ENCODE measurements at places on chromosomes 4 and X. TPM values are rescaled to one million over a fixed set of nuclear protein-coding genes. Genes with fewer than 3 reads are reported as not detected.

DNA sequence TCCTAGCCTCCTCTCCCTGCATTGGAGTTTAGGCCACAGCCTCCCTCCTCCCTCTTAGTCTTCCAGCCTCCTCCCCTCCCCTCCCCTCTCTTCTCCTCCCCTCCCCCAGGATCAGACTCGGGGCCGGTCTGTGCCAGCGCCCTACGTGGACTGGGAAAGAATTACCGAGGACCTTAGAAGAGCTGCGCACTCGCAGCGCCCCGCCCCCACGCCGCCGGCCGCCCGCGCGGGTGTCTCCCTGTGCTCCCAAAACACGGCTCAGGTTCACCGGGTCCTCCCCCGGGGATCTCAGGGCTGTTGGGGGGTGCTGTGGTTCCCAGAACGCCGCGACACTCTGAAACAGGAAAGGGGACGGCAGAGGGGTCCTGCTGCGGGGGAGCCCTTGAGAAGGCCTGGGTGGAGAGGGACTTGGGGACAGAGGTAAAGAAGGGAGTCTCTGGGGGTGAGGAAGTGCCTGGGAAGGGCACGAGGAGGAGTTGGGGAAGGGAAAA is 122.3 kb upstream of the TBL1X start:
- no peak for DNase-seq

- DNase-seq = peak; percentile 19
Measured at GRCh38 chrX:43176686-43177085, 398.7 kb upstream of the PPP1R2C start.

Gene MAGEA4
- not detected for total RNA-seq

Gene FBXL5
- 83.5 TPM for total RNA-seq

- DNase-seq = no peak
Measured at GRCh38 chr4:52743444-52744019, 7.7 kb downstream of the ERVMER34-1 start.

- peak; percentile 46 for DNase-seq
Measured at GRCh38 chr4:13966231-13967195, 339.0 kb upstream of the BOD1L1 start.

- peak; percentile 51 for DNase-seq
Measured at GRCh38 chrX:43860646-43861370, 21.4 kb downstream of the MAOB start.

Gene PTCHD1
- total RNA-seq = not detected

DNA sequence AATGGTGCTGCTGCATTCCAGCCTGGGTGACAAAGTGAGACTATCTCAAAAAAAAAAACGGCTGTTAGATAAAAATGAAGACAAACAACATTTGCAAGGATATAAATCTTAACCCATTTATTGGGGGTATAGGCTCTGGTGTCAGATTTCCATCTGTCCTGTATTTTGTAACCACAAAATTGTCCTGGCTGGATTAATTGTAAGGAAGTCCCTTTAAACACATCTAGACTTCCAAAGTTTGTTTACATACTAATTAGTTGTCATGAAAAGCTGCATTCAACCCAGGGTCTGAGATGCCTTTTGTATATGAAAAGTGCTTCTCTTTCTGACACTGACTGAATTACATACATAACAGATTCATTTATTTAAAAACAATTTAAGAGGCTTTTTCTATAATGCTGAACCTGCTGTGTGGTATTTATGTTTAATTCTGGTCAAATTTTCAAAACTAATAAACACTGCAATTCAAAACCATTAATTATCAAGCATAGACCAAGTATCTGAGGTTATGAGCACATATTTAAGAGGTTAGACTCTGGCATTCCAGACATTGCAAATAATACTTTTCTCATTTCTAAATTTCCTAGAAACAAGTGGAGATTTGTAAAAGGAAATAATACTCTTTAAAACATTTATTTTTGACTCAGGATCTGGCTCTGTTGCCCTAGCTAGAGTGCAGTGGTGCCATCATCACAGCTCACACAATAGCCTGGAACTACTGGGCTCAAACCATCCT is 17.5 kb upstream of the UGDH start:
- DNase-seq = no peak

GRCh38 chrX:93673056-93673868 is at the start of gene NAP1L3:
Gene NAP1L3, minus strand, starts transcription at chrX:93673578. Its CDS starts 274 bp downstream, at chrX:93673304.
- DNase-seq = peak; percentile 20

GRCh38 chr4:164531336-164531735 is 222.6 kb upstream of the SMIM31 start:
- peak; percentile 42 for DNase-seq

Gene PRICKLE3
- total RNA-seq = 13.2 TPM

DNA sequence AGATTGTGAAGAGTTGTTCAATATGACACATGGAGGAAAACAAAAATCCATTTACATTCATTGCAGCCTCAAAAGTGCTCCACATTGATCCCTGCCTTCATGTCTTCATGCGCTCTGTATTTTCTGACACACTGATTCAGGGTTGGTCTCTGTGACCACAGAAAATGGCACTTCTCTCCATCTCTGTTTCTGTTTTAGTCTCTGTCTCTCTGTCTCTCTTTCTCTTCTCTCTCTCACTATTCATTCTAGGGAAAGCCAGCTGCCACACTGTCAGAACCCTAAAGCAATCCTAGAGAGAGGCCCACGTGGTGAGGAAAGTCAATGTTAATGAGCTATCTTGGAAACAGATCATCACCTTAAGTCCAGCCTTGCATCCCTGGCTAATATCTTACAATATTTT is 2238.4 kb downstream of the PCDH7 start:
- no peak for DNase-seq

Gene CENPE
- 27.3 TPM for total RNA-seq

GRCh38 chr4:151227172-151227571 is 49.8 kb upstream of the PRSS48 start:
- no peak for DNase-seq

Gene PSAPL1
- total RNA-seq = under 0.01 TPM

DNA sequence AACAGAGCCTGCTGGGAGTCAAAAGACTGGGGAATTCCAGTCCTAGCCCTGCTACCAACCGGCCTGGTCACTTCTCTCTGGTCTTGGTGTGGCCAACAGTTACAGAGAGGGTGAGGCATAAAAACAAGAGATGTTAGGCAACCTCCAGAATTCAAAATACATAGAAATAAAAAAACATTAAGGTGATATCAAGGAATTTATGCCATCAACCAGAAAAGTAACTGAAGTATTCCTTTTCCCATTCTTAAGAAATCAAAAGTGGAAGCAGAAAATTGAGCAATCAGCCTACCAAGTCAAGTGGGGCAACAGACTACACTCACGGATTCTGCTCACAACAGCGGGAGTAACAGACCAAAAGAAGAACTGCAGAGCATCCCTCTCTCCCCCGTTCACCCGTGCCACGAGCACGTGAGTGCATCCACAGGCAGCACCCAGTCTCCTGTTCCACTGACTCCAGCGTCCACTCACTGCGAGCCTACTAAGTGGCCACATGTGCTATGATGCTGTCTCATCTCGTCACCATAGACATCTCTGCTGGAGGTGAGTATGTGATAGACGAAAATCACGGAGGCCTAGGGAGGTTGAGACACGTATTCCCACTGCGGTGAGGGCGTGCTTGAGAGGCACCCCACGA is 29.3 kb downstream of the AFAP1 start:
- peak; percentile 68 for DNase-seq

Gene BST1
- total RNA-seq = under 0.01 TPM

DNA sequence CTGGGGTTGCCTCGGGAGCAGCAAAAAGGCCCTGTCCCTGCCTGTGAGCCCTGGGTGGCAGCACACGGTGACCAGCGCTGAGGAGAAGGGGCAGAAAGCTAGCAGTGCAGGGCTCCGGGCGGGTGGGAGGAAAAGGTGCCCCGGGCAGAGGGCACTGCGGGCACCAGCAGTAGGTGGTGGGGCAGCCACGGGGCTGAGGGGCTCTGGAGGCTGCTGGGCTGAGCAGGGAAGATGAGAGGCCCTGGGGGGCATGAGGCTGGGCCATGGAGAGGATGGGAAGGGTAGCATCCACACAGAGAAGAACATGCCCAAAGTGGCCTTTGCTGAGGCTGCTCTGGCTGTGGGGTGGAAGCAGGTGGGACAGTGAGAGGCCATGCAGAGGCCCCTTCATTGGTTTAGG is 67.5 kb upstream of the NKX1-1 start:
- DNase-seq = no peak

DNA sequence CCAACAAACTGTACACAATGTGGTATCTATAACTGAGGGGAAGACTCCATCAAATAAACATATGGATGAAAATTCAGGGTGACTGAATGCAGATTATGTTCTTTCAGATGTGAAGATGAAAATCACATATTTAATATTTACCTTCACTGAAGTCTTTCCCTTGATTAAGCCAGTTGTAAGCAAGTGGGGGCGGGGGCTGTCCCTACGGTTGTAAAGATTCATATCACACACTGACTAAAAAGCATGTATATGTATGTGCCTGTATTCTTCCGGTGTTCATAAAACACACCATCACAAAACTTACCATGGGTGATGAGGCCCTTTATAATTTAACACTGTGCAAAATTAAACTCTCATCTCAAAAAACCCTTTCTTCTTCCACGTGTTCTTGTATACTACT is 1.3 kb downstream of the TAB3 start:
- no peak for DNase-seq

DNA sequence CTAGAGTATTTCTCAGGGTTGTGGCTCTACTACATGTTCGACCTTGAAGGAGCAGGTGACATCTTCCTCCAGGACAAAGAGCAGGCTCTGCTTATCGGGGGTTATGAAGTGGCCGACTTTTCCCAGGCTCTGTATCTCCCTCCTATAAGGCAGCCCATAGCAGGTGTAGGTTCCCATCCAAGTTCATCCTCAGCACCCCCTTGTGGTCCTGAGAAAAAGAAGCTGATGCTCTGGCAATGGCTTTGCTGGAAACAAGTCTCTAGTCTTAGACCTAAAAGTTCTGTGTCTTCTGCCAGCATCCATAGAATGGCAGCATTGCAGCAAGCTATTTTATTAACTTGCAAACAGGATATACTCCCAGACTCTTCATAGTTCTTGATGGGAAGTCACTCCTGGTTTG is 836.6 kb upstream of the PRKX start:
- DNase-seq = no peak

- no peak for DNase-seq
Measured at GRCh38 chr4:165378398-165378744, 437 bp upstream of the CPE start.

Gene GABRG1
- not detected for total RNA-seq

- DNase-seq = no peak
Measured at GRCh38 chrX:49000636-49001035, 1.4 kb downstream of the GRIPAP1 start.

DNA sequence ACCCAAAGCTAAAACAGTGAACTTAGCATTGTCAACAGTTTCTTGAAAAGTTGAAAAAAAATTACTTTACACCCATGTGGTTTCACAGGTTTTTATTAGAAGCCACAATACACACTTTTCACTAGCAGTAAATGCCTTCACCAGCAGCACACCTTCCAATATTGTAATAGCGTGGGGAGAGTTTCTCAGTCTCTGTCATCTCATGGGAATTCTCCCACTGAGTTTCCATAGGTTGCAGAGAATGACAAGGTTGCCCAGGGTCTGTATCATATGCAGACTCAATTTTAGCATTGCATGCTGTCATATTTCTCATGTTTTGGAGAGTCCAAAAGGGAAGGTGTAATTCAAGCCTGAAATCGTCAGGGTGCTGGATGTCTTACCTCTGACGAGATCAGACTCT is 486.1 kb upstream of the TENM3 start:
- DNase-seq = no peak

DNA sequence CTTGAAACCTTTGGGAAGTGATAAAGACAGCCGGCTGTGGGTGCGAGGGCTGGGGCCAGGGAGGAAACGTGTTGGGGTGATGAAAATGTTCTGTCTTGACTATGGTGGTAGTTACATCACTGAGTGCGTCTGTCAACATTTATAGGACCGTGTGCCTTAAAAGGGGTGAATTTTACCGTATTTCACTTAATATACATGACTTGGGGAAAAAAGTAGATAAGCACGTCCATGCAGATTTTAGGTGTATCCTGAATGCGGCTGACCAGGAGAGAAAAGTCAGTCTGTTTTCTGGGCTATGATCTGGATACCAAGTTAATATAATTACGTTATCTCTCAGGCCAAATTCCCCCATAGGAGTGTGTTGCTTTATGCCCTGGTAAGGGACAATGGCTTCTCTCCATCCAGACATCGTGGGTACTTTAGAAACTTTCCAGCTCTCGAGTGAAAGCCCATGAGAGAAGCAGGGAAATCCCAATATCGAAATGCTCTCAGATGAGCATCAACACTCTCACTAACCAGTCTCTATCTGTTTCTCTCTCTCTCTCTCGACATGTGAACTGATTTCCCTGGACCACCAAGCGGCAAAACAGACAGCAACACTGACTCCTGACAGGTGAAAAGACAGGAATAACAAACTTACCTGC is 71.5 kb downstream of the IRF2 start:
- no peak for DNase-seq

GRCh38 chr4:184437565-184438265 is 36.6 kb downstream of the IRF2 start:
- DNase-seq = no peak

DNA sequence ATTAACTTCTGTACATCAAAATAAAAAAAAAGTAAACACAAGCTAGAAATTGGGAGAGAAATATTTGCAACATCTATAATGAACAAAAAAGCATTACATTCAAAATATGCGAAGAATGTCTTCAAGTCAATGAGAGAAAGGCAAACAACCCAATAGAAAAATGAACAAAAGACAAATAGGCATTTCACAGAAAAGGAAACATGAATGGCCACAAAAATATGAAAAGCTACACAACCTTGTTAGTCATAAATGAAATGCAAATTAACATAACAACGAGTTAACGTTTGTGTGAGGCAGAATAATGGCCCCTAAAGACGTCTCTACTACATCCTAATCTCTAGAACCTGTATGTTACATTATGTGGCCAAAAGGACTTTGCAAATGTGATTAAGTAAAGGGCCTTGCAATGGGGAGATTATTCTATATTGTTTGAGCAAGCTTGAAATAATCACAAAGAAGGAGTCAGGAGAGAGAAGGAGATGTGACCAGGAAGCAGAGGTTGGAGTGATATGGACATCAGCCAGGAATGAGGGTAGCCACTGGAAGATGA is 86.8 kb downstream of the WDFY3 start:
- no peak for DNase-seq

GRCh38 chrX:23168291-23168690 is 166.4 kb upstream of the PTCHD1 start:
- no peak for DNase-seq

Gene AKAP14
- not detected for total RNA-seq

GRCh38 chr4:67555447-67555846 is 3.1 kb upstream of the STAP1 start:
- DNase-seq = no peak

- no peak for DNase-seq
Measured at GRCh38 chr4:148881860-148882643, 439.8 kb upstream of the NR3C2 start.

GRCh38 chr4:159828687-159829086 is 725.8 kb downstream of the RAPGEF2 start:
- no peak for DNase-seq

- DNase-seq = no peak
Measured at GRCh38 chr4:183918696-183919095, 13.6 kb downstream of the STOX2 start.

GRCh38 chrX:104668550-104668949 is 102.6 kb downstream of the IL1RAPL2 start:
- DNase-seq = peak; percentile 14

GRCh38 chrX:134482371-134482770 is 22.4 kb downstream of the HPRT1 start:
- DNase-seq = no peak

- DNase-seq = no peak
Measured at GRCh38 chr4:159757499-159757898, 654.6 kb downstream of the RAPGEF2 start.

Gene GAB3
- total RNA-seq = 0.78 TPM

Gene GPR173
- total RNA-seq = 1.1 TPM

Gene ARSJ
- total RNA-seq = 35.8 TPM

GRCh38 chr4:131609039-131609438 is 1540.1 kb upstream of the PCDH10 start:
- DNase-seq = no peak

- peak; percentile 30 for DNase-seq
Measured at GRCh38 chr4:118270492-118270891, 82.3 kb downstream of the PRSS12 start.
